NB4 (cell line): ENCODE measurements at places on chromosomes 11 and 22.

DNA sequence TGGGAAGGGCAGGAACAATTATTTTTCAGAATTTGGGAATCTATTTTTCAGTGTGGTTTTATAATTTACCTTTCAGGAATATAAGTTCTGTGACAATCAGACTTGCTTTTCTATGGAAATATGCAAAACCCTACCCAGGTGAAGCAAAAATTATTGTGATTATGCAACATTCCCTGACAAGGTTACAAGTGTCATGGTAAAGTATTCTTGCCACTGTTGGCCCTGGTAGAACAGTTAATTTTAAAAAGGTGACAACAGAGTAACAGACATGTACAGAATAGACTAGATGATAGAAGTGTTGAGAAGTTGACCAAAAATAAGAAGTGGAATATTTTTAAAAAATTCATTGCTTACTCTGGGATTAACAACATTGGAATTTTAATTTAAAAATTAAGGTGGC, 29.2 kb downstream of the TRAF6 start:
- no peak for DNase-seq

GRCh38 chr11:33376331-33377310, 119.4 kb downstream of the HIPK3 start:
- no peak for DNase-seq

DNA sequence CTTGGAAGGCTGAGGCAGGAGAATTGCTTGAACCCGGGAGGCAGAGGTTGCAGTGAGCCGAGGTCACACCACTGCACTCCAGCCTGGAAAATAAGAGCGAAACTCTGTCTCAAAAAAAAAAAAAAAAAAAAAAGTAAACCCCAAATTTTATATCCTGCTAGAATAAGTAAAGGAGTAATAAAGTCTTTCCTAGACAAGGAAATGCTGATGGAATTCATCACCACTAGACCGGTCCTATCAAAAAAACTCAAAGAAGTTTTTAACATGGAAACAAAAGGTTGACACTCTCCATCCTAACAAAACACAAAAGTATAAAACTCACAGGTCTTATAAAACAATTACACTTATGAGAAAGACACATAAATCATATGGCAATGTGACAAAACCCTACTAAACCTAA, 213.9 kb downstream of the SBF2 start:
- DNase-seq = no peak

DNA sequence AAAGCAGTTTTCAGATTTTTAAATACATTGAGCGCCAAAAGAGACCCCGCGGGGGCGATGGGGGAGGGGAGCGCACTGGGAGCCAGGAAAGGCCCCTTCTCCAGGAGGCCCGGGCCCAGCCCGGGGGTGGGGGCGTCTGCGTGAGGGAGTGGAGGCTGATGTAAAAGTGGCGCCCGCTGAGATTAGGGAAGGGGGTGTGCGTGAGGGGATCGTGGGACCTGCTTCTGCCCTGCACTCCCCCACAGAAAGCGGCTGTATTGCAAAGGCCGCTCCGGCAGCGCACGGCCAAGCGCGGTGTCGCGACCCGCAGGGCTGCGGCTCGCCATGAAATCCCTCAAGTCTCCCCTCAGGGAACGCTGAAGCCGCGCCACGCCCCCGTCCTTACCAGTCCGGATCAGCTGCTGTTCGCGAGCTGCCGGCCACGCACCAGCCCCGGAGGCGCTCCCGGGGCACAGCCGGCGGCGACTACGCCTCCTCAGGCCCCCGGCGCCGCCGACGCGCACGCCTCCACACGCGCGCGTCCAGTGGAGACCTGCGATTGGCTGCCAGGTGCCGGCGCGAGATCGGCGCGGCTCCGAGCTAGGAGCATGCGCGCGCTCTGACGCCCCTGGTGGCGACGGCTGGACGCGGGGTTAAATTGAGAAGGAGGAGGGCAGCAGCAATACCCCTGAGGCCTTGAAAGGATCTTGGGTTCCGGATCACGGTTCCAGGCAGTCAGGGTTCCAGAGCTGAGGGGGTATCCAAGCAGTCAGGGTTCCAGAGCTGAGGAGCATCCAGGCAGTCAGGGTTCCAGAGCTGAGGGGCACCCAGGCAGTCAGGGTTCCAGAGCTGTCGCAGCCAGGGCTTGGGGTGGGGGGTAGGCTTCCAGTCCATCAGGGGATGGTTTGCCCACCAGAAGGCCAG, at the start of gene ZNF280B:
Gene ZNF280B (minus strand): TSS at position 469 of the 903 bp plus-strand sequence. CDS start 19,344 bp downstream, outside the sequence.
- peak; percentile 88 for DNase-seq

- DNase-seq = peak; percentile 6
These were observed 54.8 kb upstream of the SPON1 start for GRCh38 chr11:13907678-13908077.

DNA sequence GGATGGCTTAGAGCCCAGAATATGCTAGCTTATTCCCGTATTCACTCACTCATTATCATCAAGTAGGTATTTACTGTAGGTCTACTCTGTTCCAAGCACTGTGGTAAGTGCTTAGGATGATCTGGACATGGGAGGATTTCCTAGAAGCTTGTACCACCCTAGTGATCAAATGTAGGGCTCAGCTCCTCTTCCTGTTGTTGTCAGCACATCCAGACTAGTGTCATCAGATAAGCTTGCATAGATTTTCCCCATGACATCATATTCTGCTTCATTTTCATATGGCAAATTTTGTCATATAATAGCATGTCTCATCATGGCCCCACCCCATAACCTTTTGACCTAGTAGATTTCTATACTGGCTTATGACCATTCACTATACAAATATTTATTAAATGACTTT, 19.3 kb upstream of the NUCB2 start:
- no peak for DNase-seq

GRCh38 chr11:120827198-120827597, 196.7 kb upstream of the TBCEL start:
- DNase-seq = no peak

DNA sequence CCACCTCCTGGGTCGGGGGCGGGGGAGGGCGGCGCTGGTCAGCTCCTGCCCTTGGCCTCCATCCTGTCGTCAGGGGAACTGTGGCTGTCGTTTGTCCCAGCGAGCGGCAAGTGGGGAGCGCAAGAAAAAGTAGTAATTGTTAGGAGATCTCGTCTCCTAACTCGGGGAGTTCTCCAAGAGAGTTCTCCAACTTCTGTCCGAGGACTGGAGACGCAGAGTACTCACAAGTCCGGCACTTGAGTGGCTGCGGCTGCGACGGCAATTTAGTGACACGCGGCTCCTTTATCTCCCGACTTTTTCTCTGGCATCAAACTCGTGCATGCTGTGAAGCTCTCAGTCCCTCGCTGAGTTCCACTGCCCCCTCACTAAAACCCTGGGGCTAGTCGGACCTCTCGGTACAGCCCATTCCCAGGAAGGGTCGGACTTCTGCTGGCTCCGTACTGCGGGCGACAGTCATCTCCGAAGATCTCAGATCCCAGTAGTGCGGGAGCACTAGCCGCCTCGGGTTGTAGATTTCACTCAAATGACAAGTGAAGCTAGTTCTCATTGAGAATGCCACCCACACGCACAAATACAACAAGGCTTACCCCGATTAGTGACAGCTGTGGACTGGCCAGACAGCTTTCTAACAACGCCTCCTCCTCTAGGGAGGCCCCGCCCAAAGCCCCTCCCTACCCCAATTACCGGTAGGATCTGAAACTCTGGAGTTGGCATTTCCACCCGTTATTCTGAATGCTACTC, at the start of gene PGR:
Gene PGR (minus strand): TSS at position 611 of the 741 bp plus-strand sequence. CDS start 743 bp downstream, outside the sequence.
- no peak for DNase-seq

GRCh38 chr11:88555829-88556202, 218.3 kb upstream of the CTSC start:
- no peak for DNase-seq

DNA sequence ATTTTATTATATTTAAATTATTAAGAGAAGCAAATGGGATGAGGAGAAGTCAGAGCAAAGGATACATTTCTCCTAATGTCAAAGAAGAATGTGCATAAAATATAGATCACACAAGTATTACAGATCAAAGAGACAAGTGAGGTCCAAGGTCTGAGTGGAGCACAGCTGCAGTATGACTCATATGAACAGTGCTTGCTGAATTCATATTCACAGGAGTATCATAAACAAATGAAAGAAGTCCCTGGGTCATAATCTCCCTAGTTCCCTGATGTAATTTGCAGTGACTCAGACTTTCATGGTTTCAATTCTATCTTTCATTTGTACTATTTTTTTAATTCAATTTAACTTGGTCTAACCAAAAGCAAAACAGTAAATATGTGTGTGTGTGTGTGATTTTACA, 499.0 kb upstream of the CCDC179 start:
- DNase-seq = no peak

- no peak for DNase-seq
These were observed 78.0 kb downstream of the RCN1 start for GRCh38 chr11:32168924-32169323.

DNA sequence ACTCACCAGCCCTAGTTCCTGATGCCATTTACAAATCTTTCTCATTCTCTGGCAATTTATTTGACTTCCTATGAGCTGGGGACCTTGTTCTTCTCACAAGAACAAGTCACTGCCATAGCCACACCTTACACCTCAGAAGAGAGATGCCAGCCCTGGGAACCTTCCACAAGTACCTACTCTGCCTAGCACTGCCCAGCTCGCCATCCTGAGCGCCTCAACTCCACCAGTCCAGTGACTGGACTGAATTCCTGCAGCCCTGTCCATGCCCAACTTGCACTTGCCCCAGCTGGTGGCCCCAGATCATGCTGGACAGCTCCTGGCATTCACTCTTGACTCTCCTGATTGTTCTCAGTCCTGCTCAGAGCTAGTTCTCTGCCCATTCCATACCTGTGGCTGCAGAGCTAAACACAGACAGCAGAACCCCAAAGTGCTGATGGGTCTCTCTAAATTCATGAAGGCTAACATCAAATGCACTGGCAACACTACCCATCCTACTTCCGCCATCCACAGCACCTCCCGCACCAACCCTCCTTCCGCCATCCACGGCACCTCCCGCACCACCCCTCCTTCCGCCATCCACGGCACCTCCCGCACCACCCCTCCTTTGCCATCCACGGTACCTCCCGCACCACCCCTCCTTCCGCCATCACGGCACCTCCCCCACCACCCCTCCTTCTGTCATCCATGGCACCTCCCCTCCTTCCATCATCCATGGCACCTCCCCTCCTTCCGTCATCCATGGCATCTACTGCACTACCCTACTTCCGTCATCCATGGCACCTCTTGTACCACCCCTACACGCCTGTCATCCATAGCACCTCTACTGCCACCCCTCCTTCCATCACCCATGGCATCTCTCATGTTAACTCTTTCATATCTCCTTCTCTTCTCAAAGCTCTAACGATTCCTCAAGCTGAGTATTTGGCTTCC, 23.6 kb upstream of the SLC25A1 start:
- DNase-seq = peak; percentile 40

GRCh38 chr22:27150544-27150941, 493.2 kb downstream of the MIAT start:
- DNase-seq = peak; percentile 53

- no peak for DNase-seq
These were observed 69.6 kb upstream of the TEAD1 start for GRCh38 chr11:12604557-12605153.

GRCh38 chr22:24503843-24504338, 8.8 kb downstream of the UPB1 start:
- peak; percentile 43 for DNase-seq

GRCh38 chr22:36015811-36016529, 12.7 kb downstream of the RBFOX2 start:
- DNase-seq = no peak

DNA sequence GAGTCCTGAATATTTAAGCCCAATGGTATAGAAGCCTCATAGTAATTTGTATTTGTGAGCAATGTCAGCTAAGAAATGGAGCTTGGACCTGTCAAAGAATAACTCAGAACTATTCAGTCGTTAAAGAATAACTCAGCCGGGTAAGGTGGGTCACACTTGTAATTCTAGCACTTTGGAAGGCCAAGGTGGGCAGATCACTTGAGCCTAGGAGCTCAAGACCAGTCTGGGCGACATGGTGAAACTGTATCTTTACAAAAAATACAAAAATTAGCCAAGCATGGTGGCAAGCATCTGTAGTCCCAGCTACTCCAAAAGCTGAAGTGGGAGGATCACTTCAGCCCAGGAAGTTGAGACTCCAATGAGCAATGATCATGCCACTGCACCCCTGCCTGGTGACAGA, 1526.5 kb downstream of the LRRC4C start:
- no peak for DNase-seq

DNA sequence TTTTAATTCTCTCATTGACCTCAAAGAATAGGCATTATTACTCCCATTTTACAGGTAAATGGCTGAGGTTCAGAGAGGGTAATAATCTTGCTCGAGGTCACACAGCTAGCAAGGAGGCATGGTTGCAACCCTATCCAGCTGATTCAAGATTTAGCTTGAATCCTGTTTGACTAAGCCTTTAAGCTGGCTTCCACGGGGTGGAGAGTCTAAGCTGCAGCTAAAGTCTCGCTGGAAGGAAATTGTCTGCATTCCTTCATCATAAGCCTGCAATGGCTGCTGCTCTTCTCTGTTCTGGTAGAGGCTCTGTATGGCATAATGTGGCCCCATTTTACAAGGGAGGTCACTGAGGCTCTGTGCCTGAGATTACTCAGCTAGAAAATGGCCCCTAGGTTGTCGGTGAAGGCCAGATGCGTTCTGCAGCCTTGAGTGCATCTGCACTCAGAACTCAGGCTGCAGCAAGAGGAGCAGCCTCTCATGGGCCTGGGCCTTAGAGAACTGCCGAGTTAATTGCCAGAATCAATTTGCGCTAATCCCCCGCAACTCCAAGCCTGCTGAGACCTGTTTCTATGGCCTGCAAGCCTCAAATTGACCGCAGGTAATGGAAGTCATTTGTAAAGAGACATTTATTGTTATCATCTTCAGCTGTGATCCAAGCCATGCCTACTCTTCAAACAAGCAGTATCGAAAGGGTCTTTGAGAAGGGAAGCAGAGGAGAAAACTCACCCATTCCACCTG, 44.1 kb upstream of the SEZ6L start:
- DNase-seq = no peak

DNA sequence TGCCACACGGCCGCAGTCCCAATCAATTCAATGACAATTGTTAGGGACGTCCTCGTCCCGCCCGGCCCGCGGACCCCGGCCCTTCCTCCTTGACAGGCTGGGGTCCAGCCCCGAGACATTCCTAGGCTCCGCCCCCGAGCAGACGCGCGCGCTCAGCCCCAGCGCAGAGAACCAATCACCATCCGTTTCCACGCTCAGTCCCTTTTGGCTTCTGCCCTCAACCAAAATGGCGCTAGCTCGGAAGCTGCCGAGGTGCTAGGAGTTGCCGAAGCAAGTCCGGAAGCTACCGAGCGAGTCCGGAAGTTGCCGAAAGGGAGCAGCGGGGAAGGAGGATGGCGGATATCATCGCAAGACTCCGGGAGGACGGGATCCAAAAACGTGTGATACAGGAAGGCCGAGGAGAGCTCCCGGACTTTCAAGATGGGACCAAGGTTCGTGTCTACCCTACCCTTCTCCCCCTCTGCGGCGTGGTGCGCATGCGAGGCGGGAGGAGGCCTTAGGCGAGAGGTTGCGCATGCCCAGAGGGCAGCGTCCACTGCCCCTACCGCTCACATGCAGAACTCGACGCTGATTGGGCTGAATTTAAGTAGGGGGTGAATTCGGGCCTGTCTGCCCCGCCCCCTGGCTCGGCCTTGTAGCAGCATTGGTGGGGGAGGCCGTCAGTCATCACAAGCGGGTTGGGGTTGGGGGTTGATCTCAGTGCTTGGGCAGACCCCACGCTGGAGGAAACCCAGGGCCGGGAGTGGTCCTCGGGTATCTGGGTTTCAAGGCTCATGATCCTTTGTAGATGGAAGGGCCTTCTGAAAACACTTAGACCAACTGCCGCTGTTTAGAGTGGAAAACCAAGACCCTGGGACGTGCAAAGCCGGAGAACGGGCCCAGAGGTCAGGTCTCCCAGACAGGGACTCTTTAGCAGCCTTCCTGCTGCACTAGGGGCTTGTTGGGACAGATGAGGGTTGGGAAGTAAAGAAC, at the start of gene AIP:
Gene AIP (plus strand): TSS at position 200 of the 972 bp plus-strand sequence. CDS start 133 bp downstream, at position 333.
- peak; percentile 99 for DNase-seq

GRCh38 chr11:113730887-113731726, 25.0 kb upstream of the TMPRSS5 start:
- peak; percentile 60 for DNase-seq
